ENCODE measurements at places on chromosomes 7 and 10.
A peak's percentile ranks its signal among the peaks of the same experiment; 100 is the strongest.

GRCh38 chr7:21154614-21155013 lies 273.3 kb upstream of the SP4 start:
- DNase-seq: no peak

DNA sequence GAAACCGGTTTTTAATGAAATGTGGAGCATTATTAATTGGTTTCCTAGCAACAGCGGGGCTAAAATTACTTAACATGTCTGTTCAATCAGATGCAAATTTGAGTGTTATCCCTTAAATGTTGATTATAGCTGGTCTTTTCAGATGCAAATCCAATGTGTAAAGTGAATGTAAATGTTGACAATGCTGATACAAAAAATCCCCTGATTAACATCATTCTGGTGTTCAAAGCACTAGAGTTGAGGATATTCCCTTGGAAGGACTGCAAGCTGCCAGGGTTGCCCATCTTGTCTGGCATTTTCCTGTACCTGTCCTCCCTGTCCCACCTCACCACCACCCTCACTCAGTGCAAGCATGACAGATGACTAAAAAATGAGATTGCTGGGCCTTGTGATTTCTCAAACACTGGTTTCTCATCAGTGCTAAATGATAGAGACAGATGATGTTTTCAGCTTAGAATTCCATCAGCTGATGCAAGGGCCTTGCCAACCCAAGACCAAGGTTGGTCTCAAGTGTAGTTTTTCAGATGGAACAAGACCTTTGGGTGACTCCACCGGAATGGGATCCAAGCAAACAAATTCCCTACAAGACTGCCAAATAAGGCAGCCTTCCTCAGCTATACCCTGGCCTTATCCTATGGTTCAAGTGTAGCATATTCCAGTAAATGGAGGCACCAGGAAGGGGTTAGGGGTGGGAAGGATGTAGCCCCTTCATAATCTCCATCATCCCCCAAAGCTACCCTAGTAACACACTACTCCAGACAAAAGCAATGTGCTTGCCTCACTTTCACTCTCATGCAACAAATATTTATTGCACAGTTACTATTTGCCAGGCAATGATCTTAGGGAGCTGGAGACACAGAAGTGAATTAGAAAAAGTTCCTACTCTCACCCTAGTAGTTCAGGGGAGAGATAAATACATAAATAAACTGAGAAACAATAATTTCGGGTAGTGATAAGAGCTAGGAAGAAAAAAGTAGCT lies 54.9 kb downstream of the JAZF1 start:
- no peak for DNase-seq

DNA sequence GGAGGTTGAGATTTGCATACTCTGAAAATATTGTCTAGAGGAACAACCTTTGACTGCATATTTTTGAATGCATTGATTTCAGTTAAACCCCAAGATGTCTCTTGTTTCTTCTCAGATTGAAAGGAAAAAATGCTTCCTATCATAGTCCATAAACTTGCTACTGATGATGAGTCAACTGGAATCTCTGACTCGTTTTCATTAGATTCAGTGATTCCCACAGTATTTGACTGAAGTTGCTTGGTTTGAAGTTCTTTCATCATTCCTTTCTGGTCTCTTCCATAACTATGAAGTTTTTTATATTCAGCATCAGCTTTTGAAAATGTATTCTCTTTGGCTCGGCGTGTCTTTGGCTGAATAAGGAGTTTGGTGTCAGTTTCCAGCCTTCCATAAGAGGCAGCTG lies 10.7 kb downstream of the PEX1 start:
- no peak for DNase-seq

- DNase-seq: no peak
Observed at GRCh38 chr7:45028920-45029344, 28.9 kb downstream of the CCM2 start.

DNA sequence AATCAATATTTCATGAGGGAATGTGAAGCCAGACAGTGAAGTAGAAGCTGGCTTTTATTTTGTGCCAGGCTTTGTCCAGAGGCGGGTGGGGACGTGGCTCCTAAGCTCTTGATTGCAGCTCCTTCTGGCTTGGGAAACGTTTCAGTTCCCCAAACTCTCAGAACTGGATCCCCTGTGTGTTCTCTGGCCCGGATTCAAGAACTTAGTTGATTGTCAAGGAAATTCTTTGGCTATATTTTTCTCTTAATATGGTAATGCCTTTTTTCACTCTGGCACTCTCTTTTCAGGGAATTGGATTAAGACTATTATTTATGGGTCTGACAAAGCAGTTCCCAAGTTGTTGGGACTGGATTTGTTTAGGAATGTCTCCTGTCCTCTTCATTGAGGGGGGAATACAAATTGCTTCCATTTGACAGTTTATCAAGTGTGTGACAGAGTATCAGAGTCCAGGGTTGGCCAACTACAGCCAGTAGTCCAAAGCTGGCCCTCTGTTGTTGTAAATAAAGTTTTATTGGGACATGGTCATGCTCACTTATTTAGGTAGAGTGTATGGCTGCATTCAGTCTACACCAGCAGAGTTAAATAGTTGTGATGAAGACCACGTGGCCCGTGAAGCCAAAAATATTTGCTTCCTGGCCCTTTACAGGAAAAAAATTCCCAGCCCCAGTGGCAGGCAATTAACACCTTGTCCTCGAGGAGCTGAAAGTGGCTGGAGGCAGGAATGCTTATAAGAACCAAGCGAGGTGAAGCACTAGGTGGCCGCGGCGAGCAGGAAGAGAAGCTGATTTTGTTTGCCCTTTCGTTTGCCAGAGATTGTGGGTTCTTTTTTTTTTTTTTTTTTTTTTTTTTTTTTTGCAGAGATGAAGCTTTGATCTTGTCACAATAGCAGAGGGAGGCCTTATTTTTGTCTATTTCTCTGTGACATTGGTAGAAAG lies 34.3 kb downstream of the HTRA1 start:
- peak; percentile 19 for DNase-seq

DNA sequence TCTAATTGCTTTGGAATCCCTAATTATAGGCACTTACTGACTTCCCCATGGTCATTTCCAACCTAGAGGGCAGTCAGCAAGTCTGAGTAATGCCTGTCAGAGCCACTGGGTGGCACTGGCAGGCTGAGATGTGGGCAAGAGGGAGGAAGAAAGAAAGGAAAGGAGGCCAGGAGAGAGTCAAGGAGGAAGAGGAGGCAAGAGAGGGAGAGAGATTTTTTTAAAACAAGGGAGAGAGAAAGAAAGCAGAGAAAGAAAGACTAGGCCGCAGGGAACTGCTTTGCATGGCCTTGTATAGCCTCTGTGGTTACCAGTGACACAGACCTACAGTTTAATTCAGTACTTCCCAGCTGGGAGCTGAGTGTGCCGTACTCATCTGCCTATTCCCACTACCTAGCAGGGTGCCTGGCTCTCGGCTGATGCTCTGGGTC lies 210.4 kb upstream of the ADO start:
- peak; percentile 76 for DNase-seq

DNA sequence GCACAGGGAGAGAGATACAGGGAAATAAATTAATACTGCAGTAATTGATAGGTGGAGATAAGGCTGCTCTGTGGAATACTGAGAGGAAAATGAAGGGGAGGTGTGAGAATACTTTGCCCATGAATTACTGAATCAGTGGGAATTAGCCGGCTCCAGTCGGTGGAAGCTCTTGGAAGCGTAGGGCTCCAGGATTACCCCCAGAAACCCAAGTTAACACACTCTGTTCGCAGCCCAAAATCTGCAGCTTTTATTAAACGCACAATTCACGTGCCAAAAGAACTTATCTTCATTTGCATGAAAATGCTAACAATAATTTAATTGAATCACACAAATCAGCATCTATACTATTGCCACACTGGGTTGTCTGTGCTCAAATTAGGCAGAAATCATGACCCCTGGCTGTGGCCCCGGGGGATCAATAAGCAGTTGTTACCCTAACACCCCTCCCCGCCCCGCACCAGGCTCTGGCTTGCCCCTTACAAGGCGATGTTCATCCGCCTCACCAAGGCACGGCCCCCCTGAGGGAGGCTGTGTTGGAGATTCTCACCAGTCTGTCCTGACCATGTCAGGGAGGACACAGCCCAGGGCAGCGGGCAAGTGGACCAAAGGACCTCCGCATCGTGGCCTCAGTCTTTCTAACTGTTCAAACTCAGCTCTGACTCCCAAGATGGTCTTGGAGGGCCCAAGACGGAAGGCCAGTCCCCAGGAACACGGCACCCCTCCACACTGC lies 48.4 kb upstream of the MGMT start:
- DNase-seq: no peak

GRCh38 chr7:112018305-112019030 lies 187.7 kb downstream of the DOCK4 start:
- no peak for DNase-seq

- DNase-seq: no peak
Observed at GRCh38 chr10:128017822-128018221, 108.4 kb downstream of the MKI67 start.

- DNase-seq: no peak
Observed at GRCh38 chr10:78944723-78945312, 123.9 kb upstream of the ZMIZ1 start.

DNA sequence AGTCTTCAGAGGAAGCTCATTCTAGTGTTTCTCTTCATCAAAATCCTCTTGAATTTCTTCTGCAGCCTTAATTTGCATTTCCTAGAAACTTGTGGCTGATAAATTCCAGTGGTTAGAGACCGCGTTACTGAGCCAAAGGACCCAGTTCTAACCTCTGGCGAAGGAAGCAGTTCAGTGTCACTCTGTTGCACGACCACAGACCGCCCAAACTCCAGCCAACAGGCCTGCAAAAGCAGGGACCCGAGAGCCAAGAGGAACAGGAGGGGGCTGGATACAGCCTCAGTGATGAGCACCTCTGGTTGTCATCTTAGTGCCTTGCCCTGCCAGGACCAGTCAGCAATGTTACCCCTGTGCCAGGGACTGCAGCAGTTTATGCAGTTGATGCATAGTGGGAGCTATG lies 70.0 kb downstream of the AFAP1L2 start:
- no peak for DNase-seq

- no peak for DNase-seq
Observed at GRCh38 chr10:116741391-116742351, 695 bp downstream of the HSPA12A start.

DNA sequence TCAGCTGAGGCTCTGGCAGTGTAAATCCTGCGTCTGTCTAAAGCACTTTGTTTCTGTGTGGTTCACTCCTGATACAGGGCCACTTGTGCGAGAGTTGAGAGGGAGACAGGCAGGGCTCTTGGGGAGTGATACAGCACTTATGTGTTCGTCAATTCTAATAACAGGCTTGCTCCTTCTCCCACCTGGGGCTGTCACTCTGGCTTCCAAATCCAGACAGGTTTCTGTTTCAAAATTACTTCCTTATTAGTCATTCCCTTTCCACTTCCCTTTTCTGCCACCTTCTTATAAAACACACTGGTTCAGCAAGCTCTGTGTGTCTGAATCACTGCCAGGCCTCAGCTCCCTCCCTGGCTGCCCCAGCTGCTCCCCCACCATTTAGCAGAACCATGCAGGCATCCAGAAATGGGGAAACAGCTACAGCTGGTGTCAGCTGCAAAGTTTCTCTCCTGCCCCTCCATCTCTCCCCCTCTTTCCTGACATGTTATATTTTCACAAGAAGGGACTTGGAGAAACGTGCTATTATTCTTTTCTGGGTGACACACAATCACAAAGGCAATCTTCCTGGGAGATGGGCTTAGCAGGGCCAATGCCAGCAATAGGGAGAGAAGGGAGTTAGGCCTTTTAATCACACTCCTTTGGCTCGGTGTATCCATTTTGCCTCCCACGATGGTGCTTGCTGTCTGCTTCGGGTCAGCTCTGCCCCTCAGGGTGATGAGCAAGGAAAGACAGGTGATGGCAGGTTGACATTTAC lies 58.4 kb upstream of the ZNRF2 start:
- DNase-seq: peak; percentile 98

DNA sequence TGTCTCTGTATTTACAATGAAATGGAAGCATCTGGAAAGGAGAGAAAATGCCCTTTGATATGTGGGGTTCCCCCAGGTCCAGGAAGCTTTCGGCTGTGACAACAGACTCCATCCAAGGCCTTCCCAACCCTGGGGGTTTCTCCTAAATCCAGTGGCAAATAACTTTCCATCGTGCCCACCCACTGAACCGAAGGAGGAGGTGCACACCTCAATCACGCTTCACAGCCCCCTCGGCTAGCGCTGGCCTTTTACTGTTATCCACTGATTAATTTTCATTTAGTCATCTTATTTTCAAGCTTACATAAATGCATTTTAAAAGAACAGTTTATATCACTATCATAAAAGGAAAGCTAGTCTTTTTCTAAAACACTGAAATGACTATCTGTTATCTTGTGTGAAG lies 286.8 kb upstream of the ZMIZ1 start:
- DNase-seq: no peak

DNA sequence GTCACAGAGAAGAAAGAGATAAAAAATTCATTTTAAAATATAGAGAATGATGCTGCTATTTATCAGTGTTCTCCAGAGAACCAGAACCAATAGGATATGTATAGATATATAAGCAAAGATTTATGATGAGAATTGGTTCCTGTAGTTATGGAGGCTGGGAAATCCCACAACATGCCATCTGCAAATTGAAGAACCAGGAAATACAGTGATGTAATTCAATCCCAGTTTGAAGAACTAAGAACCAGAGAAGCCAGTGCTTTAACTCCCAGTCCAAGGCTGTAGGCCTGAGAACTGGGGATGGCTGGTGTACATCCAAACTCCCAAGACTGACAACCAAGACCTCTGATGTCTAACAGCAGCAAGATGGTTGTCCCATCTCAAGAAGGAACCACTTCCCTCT lies 192.9 kb upstream of the PLXDC2 start:
- DNase-seq: peak; percentile 59

- DNase-seq: no peak
Observed at GRCh38 chr7:140350056-140350455, 48.3 kb downstream of the SLC37A3 start.

DNA sequence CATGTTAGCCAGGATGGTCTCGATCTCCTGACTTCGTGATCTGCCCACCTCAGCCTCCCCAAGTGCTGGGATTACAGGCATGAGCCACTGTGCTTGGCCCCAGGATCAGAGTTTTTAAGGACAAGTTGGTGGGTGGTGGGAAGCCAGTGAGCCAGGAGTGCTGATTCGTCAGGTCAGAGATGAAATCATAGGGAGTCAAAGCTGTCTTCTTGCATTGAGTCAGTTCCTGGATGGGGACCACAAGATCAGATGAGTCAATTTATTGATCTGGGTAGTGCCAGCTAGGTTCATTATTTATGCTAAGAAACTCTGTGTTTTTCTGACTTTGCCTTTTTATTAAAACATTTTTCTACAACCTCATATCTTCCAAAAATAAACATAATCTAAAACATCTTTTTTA lies 423.8 kb downstream of the ARL4A start:
- no peak for DNase-seq

- no peak for DNase-seq
Observed at GRCh38 chr7:126150278-126150958, 1102.3 kb downstream of the GRM8 start.

- DNase-seq: no peak
Observed at GRCh38 chr7:150896562-150897209, 44.4 kb downstream of the AOC1 start.

- no peak for DNase-seq
Observed at GRCh38 chr10:72906446-72906845, 12.9 kb downstream of the OIT3 start.

GRCh38 chr10:96290368-96291133 lies 13.7 kb upstream of the DNTT start:
- DNase-seq: peak; percentile 56
